ENCODE measurements at places on chromosomes 5 and 9.

DNA sequence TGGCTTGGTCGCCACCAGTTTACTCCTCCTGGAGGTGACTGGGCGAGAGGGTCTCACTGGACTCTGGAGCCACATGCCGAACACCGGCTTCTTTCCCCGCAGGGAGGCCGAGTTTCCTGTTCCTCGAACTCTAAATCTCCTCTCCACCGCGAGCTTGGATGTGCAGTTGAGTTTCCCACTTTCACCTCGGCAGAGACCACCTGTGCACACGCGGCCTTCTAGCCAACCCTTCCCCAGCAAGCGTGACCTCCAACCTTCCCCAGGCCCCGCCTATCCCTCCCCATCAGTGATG, 380.1 kb downstream of the IRX2 start:
- DNase-seq = no peak

GRCh38 chr9:135343837-135344522, 135.6 kb upstream of the PPP1R26 start:
- DNase-seq = no peak

- no peak for DNase-seq
These were observed 409.5 kb upstream of the ITGA1 start for GRCh38 chr5:52378237-52378636.

- no peak for DNase-seq
These were observed 202.9 kb downstream of the AOPEP start for GRCh38 chr9:94929369-94929756.

DNA sequence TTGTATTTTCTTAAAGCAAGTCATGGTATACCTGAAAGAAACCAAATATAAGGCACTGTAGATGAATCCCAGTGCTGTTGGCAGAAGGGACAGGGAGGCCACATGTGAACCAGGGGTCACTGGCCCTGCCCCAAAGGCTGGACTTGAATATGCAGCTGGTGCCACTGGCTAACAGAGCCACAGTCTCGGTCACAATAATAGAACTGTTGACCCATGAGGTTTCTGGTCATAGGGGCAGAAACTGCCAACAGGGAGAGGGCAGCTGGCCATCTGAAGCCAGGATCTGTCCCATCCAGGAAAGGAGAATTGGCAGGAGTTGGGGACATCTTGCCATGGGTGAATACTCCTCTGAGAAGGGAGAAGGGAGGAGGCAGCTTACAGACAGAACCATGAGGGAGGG, 31.9 kb downstream of the PALM2AKAP2 start:
- DNase-seq = no peak
